ENCODE measurements at places on chromosomes 13 and 19. TPM values are rescaled to one million over a fixed set of nuclear protein-coding genes. Genes with fewer than 3 reads are reported as not detected.

Gene FFAR1
- total RNA-seq = not detected

Gene CCDC8
- 9.1 TPM for total RNA-seq

DNA sequence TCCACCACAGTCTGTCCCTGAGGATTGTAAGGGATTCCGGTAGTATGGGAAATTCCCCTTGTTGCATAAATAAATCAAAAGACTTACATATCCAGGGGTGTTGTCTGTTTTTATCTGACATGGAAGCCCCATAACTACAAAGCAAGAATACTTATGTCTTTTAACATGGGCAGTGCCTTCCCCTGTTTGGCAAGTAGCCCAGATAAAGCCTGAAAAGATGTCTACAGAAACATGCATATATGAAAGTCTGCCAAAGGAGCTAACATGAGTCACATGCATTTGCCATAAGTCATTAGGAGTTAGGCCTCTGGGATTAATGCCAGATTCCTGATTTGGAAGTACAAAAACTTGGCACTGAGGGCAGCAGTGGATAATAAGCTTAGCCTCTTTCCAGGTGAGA is 62.1 kb downstream of the ZNF737 start:
- no peak for DNase-seq

DNA sequence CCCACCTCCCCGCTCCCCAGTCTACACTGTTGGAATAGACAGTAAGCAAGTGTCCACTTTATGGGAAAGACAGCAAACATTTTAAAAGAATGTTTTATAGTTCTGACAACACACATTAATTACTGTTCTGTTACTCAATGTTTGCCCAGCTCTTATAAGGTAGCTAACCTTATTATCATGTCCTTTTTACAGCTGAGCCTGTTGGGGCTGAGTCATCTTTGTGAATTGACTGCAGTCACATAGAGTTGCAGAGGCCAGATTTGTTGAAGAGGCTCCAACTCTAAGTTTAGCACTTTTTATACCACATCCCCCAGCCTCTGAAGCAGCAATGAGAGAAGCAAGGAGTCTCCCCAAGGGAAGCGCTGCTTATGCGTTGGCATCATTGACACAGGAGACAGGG is 76.2 kb downstream of the C13orf42 start:
- DNase-seq = no peak
